ENCODE measurements at places on chromosomes 11 and 22.

GRCh38 chr11:110469127-110469526, 39.4 kb downstream of the FDX1 start:
- no peak for DNase-seq

GRCh38 chr11:123362941-123363340, 67.1 kb upstream of the GRAMD1B start:
- DNase-seq = no peak

DNA sequence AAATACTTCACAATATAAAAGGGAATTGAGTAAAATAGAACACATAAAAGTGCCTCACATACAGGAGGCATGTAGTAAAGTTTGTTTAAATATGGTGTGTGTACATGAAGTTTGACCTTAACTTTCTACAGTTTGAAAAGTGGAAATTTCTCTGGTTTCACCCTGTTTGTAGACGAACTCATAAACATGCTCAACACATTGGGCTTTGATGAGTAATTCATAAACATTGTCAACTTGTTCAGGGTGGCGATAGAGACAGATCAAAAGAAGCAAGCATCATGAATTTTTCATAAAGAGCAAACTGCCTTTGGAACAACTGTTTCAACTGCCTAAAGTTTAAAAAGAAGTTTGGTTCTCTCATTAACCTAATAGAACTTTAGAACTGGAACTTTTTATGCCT, 9.1 kb downstream of the SLN start:
- no peak for DNase-seq

DNA sequence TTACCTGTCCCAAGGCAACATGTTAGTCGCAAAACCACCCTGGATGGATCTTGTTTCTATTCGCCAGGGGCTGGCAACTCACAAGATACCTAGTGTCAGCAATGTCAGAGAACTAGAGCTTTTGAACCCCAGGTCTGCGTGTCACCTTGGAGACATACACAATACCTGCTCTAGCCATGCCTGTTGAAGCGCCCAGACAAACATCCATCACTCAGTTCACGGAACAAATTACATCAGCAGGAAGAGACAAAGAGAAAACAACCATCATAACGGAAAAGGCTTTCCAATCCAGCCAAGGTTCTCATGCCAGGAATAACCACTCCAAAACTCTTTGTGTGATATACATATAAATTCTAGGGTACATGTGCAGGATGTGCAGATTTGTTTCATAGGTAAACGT, 2.2 kb downstream of the CD59 start:
- DNase-seq = no peak

GRCh38 chr11:123233280-123233974, 38.4 kb upstream of the CLMP start:
- peak; percentile 11 for DNase-seq

DNA sequence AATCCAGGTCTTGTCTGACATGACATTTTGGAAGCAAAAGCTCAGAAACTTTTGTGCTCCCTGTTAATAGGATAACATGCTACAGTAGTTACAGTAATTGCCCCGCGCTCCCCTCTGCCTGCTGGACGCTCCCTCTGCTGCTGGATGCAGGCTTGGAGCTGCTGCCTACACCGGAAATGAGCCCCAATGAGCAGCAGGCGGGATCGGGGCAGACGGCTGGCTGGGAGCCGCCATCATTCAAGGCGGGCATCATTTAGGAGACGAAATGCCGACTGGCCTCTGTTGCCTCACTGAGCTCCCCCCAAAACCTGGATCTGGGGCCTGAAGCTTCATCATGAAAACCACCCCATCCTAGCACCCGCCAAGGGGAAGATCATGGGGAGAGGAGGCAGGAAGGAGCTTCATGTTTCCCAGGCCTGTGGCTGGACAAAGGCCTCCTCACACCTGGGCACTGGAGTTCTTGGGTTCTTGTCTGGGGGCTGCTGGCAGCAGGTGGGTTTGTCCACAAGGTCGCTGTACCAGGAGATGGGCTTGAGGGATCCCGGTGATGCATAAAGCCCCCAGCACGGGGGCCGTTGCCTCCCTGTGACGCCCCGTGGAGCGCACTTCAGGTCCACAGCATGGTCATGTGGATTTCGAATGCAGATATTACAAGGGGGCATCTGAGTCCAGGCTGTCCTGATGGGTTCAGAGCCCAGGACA, 664.3 kb downstream of the BRD1 start:
- DNase-seq = no peak

DNA sequence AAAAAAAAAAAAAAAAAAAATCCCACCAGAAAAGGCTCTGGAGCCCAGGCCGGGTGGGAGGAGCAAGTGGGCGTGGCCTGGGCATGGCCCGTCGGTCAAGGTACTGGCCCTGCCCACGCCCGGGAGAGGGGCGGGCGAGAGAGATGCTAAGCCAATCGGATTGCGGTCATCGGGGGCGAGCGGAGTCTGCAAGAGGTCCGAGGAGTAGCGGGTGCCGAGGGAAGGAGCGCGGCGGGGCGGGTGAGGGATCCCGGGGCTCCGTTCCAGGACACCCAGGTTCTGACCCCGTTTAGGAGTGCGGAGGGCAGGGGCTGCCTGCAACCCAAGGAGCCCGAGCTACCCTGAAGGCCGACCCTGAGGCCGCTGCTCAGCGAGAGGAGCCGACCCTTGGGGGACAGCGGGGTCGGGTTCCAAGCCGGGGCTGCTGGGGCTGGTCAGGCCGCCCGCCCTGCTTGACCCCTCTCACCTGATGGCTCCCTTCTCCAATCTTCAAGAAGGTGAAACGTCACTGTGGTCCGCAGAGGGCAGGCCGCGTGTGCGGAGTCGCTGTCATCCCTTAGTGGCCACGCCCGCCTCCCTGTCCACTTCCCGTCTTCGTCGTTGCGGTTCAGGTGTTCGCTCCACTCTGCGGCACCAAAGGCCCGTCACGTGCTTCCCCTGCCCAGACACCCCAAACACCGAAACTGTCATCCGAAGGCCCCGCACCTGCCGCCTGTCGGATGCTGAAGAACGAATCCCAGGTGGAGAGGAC, 11.1 kb upstream of the TAB1 start:
- DNase-seq = peak; percentile 88

- no peak for DNase-seq
Observed at GRCh38 chr22:19819911-19820879, 34.5 kb downstream of the GNB1L start.

DNA sequence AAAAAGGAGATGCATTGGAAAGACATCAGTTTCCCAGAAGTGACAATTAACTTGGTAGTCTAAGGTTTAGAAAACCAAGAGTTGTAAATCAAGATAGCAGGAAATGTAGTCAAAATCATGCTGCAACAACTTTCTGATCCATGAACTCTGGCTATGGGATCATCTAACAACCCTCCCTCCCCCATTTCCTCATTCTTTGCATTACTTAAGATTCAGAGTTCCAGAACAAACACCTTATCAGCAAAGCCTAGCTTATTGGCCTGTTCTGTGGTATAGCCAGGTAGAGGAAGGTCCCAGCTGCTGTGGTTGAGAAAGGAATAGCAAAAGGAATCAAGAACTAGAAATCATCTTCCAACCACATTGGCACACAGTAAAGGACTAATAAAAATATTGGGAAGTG, 651.1 kb downstream of the METTL15 start:
- no peak for DNase-seq

DNA sequence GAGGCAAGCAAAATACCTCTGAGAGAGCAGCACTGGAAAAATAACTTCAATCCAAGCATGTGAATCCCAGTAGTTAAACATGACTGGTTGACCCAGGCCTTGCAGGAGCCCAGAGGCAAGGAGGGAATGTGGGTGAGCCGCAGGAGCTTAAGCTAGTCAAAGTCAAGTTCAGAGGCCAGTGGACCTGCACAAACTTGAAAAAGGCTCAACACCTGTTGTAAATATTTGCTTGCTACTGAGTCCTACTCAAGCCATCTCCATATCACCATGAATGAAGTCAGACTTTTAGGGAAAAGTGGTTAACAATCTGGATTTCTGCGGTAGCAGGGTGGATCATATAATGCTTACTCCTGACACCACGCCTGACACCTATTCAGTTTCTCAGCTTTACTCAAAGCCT, 4.8 kb upstream of the CAT start:
- DNase-seq = no peak
